ENCODE measurements at places on chromosomes 7 and 10.

GRCh38 chr7:16233517-16233916, 187.8 kb downstream of the CRPPA start:
- DNase-seq, result no peak

- peak; percentile 75 for DNase-seq
Measured at GRCh38 chr10:62618576-62619412, 185.7 kb upstream of the ADO start.

DNA sequence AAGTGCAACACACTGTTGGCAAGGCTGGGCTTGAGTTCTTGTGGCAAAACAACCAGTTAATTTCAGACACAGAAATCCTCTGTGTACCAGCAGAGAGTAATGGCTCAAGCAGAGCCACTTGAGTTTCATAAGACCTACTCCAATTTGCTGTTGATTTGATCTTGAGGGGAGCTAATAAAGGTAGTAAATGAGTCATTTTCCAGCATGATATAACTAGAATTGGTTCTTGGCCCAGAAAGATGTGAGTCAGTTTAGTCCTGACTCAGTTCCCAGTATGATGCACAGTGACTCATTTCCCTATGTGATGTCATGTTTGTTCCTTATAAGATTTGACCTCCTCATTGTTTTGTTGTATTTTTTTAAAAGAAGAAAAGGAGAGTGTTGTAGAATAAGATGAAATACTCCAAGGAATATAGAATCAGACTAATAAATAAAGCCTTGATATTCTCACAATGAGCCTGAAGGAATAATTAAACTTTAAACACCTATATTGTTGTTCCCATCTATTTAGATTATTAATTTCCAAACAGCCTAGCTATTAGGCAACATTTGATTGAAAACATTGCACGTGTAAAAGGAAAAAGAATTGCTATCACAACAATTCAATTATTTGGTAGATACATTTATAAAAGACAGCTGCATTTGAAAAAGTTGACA, 186.2 kb downstream of the REEP3 start:
- peak; percentile 88 for DNase-seq

DNA sequence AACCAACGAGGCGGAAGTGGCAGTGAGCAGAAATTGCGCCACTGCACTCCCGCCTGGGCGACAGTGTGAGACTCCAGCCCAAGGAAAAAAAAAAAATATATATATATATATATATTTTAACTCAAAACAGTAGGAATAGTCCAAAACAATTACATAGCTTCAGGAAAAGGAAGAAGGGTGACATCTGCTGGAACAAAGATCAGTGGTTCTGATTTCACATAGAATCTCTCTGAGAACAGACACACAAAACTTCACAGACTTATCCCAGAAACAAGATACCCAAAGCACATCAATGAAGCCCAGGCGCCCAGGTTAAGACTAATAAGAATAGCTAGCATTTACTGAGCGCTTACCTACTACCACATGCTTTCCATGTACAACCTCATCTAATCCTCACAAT, 45.0 kb downstream of the DNMBP start:
- DNase-seq, result no peak

GRCh38 chr10:8069627-8070026, 15.1 kb downstream of the GATA3 start:
- no peak for DNase-seq

DNA sequence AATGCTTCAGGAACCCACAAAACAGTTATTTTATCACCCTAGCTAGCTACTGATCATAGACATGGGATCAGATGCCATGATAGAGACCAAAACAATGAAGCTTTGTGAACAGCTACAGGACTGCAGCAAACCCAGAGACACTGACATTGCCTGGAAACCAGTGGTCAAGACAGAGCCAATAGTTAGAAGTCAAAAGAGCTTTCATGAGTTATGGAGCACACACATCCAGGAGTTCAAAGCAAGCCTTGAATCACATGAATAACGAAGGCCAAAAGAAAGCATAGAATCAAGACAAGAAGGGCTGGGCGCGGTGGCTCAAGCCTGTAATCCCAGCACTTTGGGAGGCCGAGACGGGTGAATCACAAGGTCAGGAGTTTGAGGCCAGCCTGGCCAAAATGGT, 34.5 kb upstream of the GSAP start:
- no peak for DNase-seq

DNA sequence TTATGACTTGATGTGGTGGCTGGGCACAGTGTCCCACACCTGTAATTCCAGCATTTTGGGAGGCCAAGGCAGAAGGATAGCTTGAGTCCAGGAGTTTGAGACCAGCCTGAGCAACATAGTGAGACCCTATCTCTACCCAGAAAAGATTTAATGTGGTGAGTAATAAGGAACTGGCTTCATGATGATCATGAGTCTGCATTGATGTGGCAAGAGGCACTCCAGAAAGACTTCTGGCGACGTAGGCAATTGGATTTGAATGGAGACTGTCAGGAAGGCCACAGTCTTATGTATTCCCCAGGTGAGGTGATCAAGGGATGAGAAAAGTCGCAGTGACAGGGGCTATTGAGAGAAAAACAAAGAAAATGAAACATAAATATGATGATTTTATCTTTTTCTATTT, 138.0 kb downstream of the CACNB2 start:
- peak; percentile 32 for DNase-seq

Data from inflammatory macrophage treated with lipopolysaccharide for 1 hour (primary cell).